T follicular helper cell (primary cell): ENCODE measurements at places on chromosomes 5 and 9.
A peak's percentile ranks its signal among the peaks of the same experiment; 100 is the strongest.

DNA sequence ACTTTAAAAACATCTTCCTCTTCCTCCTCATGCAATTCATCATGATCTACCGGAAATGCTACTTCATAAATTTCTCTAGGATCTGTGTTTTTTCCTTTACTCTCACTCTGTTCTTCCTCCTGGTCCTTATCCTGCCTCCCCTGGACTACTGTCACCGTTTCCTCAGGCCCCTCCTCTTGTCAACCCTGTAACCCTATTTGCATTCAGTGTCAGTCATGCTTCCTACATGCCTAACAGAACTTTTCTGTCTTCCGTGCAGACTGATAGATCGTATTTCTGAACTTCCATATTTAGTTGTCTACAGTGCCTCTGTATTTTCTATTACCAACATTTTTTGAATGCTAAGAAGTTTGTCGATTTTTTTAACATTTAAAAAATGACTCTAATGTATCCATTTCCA is 27.3 kb downstream of the HTR4 start:
- DNase-seq = no peak

DNA sequence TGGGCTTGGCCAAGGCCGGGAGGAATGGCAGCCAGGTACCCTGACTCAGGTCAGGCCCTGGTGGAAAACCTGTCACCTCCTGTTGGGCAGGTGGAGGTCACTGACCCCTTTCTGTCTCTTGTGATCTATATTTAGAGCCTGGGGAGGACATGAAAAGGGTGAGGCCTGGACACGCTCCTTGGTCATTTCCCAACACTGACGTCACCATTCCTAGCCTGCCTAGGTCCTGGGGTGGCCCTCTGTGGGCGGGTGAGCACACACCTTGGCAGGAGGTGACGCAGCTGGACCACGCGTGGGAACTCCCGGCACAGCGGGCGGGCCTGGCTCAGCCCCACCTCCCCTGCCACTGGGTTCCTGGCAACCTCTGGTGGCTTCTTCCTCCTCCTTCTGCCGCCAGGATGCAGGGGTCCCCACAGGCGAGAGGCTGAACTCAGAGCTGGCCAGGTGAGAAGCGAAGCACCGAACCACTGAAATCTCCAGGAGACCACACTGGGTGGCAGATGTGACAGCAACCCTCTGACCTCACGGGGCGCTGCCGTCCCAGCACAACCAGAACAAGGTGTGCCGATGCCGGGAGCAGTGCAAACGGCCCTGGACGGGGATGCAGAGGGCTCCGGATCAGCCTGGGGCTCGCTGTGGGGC is 6.4 kb upstream of the RALGDS start:
- peak; percentile 50 for DNase-seq

DNA sequence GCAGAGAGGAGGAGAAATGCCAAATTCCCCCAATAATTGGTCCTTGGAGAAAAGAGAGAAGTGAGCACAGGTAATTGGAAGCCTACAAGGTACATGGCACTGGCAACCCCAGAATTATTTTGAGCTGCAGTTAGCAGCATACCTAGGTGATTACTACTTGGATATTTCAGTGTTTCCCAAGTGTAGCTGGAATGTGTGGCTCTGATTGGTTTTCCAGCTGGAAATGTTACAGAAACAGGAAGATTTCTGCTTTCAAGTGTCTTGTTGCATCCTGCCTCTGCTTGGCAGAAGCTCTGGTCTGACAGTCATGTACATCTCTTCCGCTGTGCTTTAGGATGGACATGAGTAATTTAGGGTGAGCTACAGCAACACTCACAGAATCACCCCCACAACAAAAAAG is 262.1 kb downstream of the ENC1 start:
- no peak for DNase-seq

- DNase-seq = no peak
Measured at GRCh38 chr5:22319798-22320197, 533.3 kb downstream of the CDH12 start.

GRCh38 chr5:68012429-68012828 is 203.1 kb upstream of the PIK3R1 start:
- no peak for DNase-seq

DNA sequence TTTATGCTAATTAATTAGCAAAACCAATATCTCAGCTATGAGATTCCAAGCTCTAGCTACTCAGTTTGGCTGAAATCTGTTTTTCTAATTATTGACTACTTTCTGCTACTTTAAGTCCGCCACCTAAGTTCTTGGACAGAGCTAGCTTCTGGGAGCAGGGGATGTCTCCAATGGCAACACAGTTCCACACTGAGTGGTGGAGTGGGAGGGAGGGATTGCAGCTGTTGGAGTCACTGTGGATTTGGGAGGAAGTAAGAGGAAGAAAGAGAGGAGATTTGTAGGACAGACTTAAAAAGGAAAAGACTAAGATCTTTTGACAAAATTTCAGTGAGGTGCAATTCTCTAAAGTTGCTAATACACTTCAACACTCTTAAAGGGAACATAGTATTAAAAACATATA is 450.8 kb downstream of the NFIB start:
- DNase-seq = no peak

DNA sequence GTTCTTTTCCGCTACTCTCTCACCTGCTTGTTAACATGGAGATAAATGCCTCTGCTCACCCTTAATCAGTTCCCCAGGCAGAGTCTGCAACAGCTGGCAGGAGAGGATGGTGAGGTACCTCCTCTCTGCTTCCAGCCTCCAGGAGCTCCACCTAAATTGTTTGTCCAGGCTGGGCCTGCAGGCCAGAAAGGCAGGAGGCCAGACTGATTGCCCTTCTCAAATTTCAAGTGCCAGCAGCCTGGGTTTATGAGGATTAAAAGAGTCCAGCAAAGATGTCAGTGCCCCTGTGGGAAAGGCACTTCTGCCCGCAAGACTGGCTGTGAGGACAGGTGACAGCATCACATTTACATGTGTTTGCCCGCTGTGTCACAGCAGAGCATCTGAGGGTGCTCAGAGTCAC is 19.8 kb downstream of the CORO2A start:
- DNase-seq = no peak

DNA sequence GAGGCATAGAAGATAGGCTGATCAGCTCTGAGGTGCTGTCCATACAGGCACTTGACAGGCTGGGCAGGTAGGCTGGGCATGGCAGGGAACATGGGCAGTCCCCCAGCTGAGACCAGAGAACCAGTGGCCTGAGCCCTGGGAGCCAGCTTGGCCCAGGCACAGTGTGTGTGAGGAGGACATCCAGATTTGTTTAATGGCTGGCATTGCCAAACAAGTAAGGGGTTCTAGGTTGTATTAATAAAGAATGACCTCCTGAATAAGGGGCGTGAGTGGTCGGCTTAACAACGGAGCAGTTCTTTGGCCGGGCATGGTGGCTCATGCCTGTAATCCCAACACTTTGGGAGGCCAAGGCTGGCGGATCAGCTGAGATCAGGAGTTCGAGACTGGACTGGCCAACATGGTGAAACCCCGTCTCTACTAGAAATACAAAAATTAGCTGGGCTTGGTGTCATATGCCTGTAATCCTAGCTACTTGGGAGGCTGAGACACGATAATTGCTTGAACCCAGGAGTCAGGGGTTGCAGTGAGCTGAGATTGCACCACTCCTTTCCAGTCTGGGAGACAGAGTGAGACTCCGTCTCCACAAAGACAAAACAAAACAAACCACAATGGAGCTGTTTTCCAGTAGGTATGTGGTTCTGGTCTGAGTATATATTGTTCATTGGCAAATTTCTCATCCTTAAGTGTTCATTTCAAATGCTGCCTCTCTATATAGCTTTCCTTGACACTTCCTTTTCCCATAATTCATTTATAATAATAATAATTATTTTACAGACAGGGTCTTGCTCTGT is 56.2 kb downstream of the ANGPTL2 start:
- no peak for DNase-seq

- no peak for DNase-seq
Measured at GRCh38 chr9:31355159-31355882, 1029.1 kb upstream of the ACO1 start.

DNA sequence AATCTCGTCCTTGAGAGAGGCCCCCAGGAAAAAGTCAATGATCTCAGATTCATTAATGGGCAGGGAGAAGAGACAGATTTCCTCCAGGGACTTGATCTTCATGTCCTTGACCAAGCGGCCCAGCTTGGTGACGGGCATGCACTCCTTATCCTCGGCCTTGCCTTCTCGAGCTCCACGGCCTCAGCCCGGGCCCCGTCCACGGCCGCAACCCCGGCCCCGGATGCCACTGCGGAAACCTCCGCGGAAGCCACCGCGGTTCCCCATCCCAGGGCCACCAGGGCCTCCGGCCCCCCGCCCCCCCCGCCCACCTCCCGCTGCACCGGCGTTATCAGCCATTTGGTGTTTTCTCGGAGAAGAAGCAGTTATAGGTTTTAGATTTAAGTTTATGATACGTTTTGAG is 18.3 kb downstream of the INVS start:
- DNase-seq = no peak

DNA sequence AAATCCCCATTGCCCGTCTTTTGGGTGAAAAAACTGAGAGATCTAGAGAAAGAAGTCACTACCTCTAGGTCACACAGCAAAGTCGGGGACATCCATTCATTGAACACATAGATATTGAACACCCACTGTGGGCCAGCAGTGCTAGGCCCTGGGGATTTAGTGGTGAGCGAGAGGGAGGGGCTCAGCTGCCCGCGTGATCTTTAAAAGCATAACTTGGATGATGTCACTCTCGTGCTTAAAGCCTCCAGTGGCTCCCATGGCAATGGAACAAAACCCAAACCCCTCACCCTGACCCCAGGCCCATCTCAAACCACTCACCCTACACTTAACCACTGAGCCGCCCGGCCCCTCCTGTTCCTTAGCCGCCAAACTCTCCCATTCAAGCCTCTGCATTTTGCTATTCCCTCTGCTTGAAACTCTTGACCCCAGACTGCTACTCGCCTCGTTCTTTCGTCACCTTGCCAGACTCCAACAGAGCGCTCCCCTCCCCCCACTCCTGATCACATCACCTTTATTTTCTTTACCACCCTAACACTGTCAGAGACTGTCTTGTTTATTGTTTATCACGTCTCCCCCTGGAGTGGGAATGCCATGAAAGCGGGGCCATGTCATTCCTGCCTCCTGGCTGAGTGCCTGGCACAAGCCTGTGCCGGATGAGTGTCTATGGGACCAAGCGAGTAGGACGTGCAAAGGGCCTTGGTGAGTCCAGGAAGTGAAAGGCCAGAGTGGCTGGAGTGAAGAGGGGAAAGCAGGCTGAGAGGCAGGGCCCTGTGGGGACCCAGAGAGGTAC is 710 bp upstream of the PIP5KL1 start:
- DNase-seq = no peak

DNA sequence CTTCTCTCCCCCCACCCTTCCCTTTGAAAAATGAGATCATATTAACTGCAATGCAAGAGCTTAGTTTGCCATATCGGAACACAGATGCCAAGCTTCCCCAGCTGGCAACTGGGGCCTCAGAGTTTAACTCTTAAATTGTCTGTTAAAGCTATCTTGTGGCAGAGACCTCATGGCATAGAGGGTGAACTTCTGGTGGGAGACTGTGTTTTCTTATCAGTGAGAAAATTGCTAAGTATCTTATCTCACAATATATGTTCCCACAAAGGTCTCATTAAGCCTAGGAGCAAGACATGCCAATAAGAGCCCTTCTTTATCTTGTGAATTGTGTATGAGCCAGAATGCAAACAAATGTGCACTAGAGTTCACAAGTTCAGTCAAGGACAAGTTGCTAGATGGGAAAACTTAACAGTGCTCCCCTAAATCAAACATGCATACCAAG is 12.3 kb downstream of the NFIB start:
- DNase-seq = no peak

- no peak for DNase-seq
Measured at GRCh38 chr5:1030801-1031271, 22.2 kb downstream of the NKD2 start.

GRCh38 chr9:96553070-96553469 is 66.6 kb downstream of the CDC14B start:
- no peak for DNase-seq

GRCh38 chr9:18935541-18935940 is 97.5 kb downstream of the SAXO1 start:
- DNase-seq = no peak

DNA sequence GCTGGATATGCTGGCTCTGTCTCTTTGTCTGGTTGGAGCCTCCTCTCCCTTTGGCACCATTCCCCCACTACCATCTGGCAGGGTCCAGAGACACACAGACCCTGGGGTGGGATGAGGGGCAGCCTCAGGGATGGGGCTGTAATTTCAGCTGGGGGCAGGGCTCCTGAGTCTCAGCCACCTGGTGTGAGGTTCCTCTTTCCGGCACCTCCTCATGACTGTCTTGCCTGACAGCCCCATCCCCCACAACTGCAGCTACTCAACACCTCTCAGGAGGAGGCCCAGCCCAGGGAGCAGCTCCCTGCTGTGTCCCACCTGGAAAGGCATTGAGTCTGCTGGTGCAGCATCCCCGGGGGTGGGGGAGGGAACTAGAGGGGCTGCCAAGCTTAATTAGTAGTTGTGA is 11.7 kb upstream of the RPS14 start:
- no peak for DNase-seq

- DNase-seq = no peak
Measured at GRCh38 chr9:84325347-84325973, 15.1 kb downstream of the SLC28A3 start.

DNA sequence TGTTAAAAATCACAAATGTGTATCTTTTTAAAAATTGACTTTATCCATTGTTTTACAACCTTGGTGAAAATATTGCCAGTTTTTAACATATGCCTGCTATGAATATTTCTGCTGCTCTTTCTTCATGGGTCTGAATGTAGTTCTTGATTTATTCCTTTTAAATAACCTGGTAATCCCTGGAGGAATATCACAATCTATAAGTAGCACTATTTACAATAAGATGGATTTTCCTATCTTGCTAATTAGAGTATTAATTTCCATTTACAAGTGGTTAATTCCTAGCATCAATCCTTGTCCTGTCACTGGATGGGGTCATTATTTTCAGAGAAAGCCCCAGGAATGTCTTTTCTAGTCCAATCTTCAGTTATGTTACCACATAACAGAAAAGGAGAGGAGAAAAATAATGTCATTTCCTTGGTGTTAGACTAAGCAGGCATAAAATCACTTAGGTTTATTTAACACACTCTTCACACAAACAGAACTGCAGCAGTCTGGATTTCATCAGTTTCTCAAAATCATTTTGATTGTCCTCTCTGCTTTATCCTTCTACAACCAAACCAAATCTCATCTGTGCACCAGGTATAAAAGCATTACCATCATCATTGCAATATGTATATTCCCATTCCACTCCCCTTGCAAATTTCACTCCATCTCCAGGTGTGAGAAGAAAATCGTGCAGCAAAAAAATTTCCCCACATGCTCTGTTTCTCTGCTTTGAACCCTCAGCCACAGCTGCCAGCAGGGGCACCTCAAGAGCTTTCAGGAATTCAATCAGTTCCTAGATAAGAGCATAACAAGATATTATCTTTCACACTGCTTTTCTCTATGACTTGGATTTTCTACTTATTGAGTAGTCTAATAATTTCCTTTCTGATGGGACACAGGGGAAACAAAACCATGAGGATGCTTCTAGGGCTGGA is 204.1 kb downstream of the SEC61B start:
- DNase-seq = no peak
